ENCODE measurements at places on chromosomes 1 and 21.

DNA sequence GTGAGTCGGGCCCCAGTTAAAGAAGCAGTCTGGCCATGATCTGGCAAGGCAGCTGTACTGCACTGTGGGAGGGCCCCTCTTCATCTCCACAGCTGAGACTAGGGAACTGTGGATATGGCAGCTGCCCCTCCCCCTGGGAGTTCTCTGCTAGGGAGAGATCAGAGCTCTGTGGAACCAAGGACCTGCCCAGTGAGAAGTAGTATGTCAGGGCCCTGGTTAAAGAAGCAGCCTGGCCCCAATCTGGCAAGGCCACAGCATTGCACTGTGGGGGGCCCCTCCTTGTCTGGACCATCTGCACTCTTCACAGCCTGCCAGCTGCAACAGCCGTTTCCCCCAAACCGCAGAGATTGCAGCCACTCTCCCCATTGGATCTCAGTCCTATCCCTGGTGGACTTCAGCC, 208.5 kb downstream of the DNAH14 start:
- DNase-seq: no peak

GRCh38 chr1:233662575-233663304, 48.8 kb downstream of the KCNK1 start:
- peak; percentile 1 for DNase-seq

GRCh38 chr1:182817802-182818201, 21.3 kb upstream of the DHX9 start:
- no peak for DNase-seq

- DNase-seq: peak; percentile 54
Observed at GRCh38 chr1:226690460-226690982, 48.6 kb downstream of the ITPKB start.

GRCh38 chr1:208235356-208235981, 8.7 kb downstream of the PLXNA2 start:
- DNase-seq: no peak

GRCh38 chr1:20578721-20579395, 10.0 kb upstream of the CDA start:
- peak; percentile 73 for DNase-seq

DNA sequence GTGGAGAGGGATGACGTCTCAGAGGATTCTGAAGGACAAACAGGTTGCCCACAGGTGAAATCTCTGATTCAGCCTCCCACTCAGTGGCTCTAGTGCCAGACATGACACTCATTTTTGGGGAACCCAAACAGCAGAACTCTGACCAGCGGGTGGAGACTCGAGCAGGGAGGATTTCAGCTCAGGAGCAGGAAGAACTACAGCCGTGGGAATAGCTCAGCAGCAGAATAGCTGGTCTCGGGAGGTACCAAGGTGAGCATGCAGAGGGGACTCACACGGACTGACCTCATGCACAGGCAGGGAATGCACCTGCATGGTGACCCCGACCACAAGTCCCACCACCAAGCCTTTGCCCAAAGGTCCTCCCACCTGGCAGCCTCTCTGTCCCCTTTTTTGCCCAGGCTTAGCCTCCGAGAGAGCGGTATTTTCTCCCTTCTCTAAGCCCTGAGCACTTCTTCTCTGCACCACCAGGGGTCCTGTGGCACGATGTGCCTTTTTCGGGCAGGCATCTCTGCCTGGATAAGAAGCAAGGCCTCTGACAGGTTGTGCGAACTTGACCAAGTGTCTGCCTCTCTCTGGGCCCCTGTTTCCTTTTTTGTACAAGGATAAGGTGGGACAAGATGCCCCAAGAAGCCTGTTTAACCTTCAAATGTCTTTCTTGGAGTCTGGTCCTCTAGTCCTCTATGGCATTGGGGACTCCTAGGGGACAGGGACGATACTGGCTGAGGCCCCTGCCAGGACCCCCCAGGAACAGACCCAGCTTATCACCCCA, 8.8 kb upstream of the FGR start:
- DNase-seq: peak; percentile 54

DNA sequence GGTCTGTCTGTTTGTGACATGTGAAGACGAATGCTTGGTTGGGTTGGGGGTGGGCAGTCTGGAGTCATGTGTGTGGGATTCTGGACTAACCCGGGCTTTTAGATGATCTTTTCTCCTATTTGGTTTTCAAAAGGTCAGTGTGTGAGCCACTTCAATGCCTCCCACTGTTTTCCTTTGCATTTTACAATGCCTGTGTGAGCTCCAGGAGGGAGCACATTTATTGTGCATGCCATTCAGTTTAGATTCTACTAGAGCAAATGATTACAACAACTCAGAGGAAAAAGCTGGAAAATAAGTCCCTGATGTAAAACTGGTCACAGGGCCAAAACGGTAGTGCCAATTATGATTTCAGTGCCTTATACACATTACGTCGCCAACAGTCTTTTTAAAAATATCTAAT, 90.9 kb downstream of the LYPLAL1 start:
- DNase-seq: no peak
